Ureter (tissue), 1 donor: ENCODE measurements at places on chromosomes 2 and 18. TPM values are rescaled to one million over a fixed set of nuclear protein-coding genes. Genes with fewer than 3 reads are reported as not detected.

DNA sequence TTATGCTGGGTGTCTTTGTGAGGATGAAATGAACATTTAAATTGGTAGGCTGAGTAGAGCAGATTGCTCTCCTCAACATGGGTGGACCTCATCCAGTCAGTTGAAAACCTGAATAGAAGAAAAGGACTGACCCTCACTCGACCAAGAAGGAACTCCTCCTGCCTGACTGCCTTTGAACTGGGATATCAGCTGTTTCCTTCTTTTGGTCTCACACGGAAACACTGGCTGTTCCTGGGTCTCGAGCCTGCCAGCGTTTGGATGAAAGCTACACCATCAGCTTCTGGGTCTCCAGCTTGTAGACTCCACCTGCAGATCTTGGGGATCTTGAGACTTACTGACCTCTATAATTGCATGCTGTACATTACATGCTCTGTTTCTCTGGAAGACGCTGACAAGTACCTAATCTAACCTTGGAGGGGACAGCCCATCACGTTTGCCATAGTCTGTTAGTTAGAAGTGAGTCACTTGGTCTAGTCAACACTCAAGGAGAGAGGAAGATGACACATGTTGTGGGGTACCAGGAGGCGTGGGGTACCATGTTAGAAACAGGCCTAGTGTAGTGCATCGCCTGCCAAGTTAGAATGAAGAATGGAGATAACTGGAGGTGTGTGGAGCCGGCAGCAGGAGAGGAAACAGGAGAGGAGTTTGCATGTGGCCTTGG lies 267.0 kb downstream of the MREG start:
- DNase-seq, result no peak

DNA sequence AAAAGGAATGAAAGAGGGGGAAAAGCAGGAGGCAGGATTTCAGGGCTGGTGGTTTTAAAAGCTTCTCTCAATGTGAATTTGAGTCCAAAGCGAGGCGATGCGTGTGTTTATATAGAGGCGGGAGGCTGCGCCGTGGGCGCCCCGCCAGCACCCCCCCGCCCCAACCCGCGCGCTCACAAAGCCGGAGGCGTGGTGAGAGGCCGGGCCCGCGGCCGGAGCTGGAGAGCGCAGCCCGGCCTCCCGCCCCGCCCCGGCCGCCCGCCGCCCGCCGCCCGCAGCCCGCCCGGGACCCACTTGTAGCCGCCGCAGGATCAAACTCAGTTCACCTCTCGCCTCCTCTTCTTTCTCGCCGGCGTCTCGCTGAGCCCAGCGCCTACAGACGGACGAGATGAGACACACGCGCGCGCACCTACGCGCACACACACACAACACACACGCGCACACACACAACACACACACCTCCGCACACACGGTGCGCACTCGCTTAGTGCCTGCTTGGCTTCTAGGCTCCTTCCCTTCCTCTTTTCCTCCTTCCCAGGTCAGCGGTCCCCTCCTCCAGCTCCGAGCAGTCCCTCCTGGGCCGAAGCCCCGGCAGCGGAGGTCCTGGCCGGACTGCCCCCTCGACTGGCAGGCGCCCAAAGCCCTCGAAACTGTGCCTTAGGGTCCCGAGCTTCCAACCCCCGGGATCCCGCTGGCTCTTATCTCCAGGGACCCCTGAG lies 1.3 kb upstream of the CYP26B1 start:
- DNase-seq, result no peak

The CTAGE1 gene
- not detected for total RNA-seq

GRCh38 chr2:54432251-54433015 lies 23.7 kb upstream of the SPTBN1 start:
- no peak for DNase-seq

GRCh38 chr2:105641389-105641811 lies 103.3 kb upstream of the NCK2 start:
- no peak for DNase-seq
